ENCODE measurements at places on chromosomes 2 and 18.

GRCh38 chr2:119680457-119681202 is 1.6 kb downstream of the TMEM177 start:
- DNase-seq, result no peak

DNA sequence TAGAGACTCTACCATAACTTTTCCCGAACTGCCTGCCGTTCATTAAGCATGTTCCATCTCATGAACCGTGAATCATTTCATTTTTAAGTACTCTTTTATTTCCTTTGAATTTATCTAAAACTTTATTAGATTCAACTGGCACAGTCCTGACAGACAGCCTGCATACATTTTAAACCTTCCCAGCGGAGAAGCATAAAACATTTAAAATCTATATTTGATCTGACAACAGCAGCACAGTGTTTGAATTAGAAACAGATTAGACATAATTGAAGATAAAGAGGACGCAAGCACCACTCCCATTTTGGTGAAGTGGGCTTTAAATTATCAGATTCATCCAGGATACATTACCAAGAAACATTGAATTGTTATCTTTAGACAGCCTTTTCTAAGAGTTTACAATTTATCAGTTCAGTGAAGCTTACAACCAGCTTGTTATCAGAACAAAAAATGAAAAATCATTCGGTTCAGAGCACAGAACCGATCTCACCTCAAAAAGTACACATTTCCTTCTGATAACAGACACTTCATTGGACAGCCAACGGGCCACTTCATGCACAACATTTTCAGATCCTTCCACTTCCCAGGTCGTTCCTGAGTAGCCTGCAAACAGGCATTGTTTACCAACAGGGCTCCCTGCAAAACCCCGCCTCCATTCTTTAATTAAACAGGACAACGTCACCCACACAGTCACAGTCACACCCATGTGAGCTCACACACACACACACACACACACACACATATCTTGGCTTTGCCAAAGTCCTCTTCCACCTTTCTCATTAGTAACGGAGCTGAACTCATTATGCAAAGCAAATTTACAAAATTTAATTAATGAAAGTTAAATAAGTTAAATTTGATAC is 171.2 kb downstream of the SP3 start:
- no peak for DNase-seq

DNA sequence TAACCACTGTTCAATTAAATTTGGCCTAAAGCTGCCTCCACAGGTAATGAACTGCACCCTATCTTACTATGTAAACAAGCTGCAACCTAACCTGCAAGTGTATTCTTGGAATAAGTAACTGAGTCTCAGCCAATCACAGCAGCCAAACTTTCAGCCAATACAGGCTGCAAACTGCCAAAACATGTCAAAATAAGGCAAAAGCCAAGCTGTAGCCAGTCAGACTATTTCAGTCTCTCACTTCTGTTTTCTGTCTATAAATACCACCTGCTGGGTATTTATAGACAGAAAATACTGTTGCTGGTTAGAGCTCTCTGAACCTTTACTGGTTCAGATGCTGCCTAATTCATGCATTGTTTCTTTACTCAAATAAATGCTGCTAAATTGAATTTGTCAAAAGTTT is 14.3 kb downstream of the C2orf76 start:
- no peak for DNase-seq

GRCh38 chr2:78175645-78176044 is 653.5 kb upstream of the LRRTM4 start:
- DNase-seq, result no peak

- no peak for DNase-seq
Observed at GRCh38 chr2:218870984-218871344, 9.7 kb upstream of the WNT10A start.

- DNase-seq, result no peak
Observed at GRCh38 chr2:165584126-165584654, 114.7 kb downstream of the CSRNP3 start.

DNA sequence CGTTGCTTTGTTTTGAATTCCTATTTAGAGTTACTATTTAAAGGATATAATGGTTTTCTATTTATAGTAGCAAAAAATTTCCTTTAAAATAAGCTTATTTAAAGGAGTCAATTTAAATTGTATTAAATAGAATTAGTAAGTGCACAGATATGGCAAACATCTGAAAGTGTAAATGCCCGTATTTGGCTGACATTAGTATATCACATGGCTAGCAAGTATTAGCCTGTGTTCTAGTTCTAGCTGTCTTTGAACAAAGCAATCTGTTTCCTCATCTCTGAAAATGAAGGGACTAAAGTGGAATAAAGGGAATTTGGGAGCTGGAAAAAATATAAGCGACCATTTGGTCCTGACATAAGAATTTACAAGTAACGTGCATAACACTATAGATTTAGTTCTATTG is 32.2 kb downstream of the PELI1 start:
- no peak for DNase-seq

DNA sequence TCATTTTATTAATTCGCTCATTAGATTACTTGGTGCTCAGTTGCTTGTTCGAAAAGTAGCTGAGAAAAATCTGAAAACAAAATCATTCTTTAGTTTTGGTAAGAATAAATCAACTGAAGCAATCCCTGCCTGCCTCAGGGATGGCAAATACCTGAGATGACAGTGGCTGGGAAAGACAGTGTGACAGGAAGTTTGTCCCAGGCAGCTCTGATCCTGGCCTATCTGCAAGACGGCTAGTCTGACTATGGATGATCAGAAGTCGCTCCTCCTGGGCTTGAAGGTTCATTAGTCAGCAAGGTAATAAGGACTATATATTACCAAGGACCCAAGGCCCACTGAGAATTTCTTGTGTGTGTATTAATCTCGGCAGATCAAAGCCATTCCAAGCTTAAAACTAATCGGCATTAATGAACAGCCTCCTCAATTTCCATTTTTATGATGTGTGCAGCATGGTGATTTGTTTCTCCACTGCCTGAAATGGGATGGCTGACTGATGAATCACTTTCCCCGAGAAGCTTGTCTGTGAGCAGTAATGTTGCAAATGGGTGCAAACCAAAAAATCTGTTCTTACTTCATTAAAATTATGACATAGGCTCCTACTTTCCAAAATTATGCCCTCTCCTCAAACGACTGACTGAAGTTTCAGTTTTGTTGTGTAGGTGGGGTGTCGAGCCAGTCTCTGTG is 199.9 kb downstream of the ACTR3 start:
- DNase-seq, result no peak

GRCh38 chr18:41416044-41416443 is 539.0 kb upstream of the PIK3C3 start:
- no peak for DNase-seq

DNA sequence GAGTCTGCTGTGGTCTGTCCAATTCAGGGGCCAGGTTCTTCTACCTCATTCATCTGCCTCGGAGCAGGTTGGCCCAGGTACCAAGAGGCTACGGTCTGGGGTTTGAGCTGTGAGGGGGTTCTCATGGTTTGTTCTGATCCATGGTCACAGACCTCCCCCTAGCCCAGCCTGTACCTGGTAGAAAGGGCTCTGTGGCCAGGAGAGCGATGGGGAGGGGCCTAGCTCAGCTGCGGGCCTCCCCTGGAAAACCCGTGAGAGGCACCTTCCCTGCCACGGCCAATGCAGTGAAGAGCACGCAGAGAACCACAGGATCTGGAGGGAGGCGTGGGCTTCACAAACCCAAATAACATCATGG is 19.6 kb upstream of the ALLC start:
- no peak for DNase-seq

DNA sequence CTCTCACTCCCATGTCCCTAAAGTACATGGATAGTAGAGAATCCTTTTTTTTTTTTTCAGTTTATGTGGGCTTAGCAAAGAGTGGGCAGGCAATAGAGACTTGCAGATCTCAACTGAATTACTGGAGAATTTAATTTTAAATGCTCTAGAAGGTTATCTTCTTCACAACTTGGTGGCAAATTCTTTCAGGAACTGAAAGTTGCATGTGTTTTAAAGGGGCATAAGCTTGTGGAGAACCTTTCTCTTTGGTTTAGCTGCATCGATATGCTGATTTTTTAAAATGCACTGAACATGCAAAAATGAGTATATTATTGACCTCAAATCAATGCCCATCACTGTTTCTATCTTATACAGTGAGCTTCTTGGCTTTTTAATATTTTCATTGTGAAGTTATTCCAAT is 24.9 kb upstream of the GALNT3 start:
- no peak for DNase-seq

GRCh38 chr18:39190508-39190907 is 1624.9 kb upstream of the CELF4 start:
- DNase-seq, result no peak

DNA sequence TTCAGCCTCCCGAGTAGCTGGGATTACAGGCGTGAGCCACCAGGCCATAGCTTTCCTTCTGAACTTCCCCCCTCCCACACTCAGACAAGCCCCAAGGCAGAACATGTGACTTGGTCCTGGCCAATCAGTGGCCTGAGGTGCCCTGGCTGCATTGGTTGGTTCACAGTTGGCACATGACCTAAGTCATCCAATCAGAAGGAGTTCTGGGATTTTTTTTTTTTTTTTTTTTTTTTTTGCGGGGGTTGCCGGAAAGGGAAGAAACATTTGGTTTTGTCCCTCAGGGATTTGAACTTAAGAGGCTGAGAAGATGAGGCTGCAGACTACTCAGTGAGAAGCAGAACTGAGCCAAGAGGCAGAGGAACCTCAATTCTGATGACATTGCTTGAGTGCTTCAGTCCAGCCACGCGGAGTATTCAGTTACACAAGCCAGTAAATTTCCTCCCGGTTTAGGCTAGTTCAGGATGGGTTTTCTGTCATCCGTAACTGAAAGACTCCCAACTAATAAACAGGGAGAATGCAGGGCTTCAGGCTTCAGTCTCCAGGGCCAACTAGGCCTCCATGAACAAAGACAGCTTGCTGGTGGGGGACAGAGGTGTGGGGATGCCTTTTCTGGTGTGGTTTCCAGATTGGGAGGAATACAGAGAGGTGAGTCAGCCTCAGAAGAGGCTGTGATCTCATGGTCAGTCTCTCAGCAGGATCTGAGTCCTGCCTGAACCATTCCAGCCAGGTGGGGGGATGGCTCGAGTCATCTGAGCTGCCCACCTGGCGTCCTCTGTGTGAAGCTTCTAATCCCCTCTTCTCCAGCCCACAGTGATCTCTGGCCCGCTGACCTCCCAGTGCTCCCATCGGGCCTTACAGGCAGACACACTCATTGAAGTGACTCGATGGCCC is 9.2 kb downstream of the PTMA start:
- peak; percentile 66 for DNase-seq

GRCh38 chr2:135494503-135494902 is 36.5 kb downstream of the ZRANB3 start:
- DNase-seq, result no peak

- DNase-seq, result no peak
Observed at GRCh38 chr18:63205791-63206252, 113.7 kb downstream of the BCL2 start.

DNA sequence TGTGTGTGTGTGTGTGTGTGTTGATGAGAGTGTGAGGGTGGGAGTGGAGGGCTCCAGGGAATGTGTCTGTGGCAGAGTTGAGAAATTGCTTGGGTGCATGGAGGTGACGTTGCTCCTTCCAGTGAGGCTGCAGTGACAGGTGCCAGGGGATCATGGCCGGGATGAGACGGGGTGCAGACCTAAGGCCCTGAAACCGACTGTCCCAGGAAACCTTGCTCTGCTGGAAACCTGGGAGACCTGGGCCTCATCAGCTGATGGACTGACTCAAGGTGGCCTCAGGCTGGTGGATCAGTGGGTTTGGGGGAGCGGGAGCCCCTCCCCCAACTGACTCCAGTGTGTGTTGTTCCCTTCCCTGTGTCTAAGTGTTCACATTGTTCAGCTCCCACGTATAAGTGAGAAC is 56.6 kb downstream of the INHBB start:
- no peak for DNase-seq

- no peak for DNase-seq
Observed at GRCh38 chr2:64352292-64352691, 101.7 kb upstream of the LGALSL start.

DNA sequence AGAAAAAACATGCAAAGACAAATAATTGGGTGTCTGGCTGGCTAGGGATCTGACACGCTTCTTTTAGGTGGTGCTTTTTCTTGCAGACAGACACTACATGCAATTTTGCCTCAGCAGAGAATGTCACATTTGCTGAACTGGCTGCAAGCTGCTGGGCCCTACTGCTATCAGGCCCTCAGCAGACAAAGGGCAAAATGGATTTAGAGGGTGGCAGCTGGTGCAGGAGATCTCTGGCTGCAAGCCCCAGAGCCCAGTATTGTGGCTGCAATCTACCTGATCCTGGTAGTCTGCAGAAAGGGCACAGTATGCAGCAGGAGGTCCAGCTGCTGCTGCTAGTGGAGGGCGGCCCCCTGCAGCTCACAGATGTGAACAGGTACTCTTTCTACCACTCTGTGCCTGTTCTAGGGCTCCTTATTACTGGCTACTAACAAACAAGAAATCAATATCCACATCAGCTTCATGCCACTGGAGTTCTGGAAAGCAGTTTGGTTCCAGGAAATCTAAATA is 796.7 kb upstream of the CELF4 start:
- peak; percentile 90 for DNase-seq

DNA sequence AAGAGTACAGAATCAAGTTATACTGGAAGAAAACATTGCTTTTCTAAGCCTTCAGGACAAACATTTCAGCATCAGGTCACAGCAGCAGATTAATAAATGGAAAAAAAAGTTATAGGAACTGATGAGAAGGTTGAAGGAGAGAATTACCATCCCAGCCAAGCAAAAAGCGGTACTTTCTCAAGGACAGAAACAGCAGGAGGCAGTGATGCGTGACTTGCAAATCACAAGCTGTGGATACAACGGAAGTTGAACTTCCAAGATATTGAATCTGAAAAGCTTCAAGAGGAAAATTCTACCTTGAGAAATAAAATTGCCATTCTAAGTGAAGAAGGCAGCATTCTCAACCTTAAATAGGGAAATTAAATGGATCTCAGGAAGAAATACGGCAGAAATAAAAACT is 18.5 kb upstream of the SERPINB12 start:
- DNase-seq, result peak; percentile 46

DNA sequence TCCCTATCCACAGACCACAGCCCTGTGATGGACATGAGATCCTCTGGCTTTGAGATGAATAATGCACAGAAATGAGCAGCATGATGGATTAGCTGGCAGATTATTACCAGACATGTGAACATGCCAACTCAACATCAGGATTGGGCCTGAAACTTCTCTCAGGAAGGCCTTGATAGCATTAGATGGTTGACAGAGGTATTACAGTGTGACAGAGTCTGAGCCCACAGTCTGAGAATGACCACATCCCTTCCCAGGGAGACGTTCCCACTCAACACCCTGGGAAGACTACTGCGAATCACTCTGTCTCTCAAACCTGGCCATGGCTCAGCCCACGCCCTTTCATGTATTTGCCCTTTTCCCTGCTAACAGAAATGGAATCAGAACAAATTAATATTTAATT is 66.9 kb downstream of the BCL11A start:
- DNase-seq, result no peak

DNA sequence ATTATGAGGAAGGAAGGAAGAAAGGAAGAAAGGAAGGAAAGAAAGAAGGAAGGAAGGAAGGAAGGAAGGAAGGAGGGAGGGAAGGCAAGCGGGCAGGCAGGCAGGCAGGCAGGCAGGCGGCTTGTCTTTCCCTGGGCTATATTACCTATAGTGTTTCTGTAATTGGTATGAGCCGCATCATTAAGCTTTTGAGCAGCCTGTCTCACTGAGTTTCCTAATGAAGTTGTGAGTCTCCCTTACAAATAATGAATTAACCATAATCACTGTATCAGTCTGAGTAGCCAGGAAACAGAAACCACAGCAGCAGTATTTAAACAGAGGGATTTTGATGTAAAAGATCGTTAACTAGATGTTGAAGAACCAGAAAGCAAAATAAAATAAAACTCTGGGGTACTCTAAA is 11.8 kb upstream of the SULT1C3 start:
- DNase-seq, result no peak
